ENCODE measurements at places on chromosomes 5 and 9.

DNA sequence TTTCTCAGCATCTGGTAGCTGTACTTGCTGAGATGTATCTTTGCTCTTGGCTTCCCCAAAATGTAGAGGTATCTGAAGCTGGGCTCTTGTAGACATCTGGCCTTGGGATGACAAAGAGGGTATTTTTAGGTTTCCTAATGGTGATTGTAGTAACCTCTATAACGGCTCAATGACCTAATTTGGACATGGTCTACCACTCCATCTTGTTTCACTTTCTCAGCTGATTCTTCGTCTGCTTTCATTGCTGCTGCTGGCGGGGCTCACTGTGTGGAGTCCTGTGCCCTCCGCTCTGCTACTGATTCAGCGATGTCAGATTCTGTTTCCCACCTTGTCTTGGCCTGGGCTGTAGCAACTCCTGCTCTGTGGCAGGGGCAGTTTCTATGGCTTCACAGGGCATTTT is 12.7 kb upstream of the MARCHF11 start:
- DNase-seq = no peak

DNA sequence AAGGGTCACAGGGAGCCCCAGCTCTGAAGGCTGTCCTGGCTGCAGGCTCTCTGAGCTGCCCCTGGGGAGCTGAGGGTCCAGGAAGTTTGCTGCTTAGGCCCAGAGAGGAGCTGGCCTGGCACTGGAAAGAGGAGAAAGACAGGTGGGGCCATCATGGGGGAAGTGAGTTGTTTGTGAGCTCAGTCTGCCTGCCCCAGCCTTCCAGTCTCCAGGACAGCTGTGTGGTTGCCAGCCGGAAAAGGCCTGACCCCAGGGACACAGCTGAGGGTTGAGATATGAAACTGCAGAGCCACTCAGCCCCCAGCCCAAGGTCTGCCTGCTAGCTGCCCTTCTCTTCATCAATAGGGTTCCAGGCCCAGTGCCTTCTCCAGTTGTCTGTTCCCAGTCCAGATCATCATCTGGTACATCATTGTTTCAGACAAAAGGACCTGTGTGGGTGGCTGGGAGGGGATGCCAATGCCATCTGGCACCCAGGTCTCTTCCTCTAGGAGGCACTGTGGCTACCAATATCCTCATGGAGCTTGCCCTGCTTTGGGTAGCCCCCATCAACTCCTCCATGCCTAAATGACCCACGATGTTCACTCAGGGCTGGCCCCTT is 4.3 kb upstream of the DDX41 start:
- DNase-seq = no peak

- no peak for DNase-seq
Observed at GRCh38 chr5:98128271-98128670, 645.2 kb upstream of the RGMB start.

- DNase-seq = no peak
Observed at GRCh38 chr5:6785161-6785860, 72.1 kb downstream of the TENT4A start.

GRCh38 chr5:50898966-50899365 is 232.5 kb downstream of the PARP8 start:
- DNase-seq = no peak
